ENCODE measurements at places on chromosomes 2 and 18. TPM values are rescaled to one million over a fixed set of nuclear protein-coding genes. Genes with fewer than 3 reads are reported as not detected.

DNA sequence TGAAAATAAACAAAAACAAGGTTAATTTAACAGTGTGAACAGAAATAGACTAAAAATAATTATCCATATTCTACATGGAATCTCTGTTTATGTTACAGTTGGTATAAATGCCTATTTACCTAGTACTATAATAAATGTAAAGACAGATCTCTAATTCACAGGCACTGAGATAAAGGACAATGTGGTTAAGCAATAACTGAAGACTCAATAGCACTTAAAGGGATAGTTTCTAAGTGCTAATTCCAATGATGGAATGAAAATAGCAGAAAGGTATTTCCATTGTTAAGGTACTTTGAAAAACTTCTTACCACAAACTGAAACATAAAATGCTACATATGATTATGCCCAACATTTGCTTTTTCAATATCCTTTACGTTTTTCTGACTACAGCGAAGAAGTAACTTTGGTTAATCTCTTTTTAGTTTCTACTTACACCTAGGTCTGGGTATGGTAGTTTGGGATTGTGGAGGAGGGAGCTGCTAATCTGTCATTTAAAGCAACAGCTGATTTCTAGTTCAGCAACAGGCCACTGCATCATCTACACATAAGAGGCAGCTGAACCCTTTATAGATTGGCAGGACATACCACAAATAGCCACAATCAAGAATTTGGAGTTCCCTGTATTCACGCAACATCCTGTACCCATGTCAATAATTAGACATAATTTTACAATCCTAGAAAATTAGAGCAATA, 27.2 kb downstream of the MAP4K3 start:
- no peak for DNase-seq

GRCh38 chr18:12461326-12461725, 53.6 kb downstream of the PRELID3A start:
- no peak for DNase-seq

DNA sequence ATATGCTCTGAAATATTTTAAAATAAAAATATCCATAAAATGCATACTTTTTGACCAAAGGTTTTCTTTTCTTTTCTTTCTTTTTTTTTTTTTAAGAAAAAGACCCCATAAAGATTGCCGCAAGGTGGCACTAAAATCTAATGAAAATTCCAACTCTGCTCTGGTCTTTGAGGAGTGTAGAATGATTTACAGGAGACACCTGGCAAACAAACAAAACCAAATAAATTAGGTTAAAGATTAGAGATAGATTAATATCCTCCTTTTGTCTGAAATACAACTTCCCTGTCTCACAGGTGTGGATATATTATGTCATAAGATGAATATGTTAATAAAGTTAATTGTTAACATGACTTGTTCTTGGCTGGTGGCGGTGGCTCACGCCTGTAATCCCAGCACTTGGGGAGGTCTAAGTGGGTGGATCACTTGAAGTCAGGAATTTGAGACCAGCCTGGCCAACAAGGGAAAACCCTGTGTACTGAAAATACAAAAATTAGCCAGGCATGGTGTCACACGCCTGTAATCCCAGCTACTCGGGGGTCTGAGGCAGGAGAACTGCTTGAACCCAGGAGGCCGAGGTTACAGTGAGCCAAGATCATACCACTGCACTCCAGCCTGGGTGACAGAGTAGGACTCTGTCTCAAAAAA, 3.5 kb upstream of the RHOB start:
- DNase-seq, result no peak

GRCh38 chr18:26417190-26417589, 131.2 kb downstream of the KCTD1 start:
- no peak for DNase-seq

Gene PSMD14
- 85.7 TPM for polyA plus RNA-seq

Gene GLI2
- polyA plus RNA-seq, result 0.04 TPM

Gene POTEC
- polyA plus RNA-seq, result not detected

Measured in keratinocyte (primary cell).